Kasumi-1 (cell line): ENCODE measurements at places on chromosomes 1 and 21.
A peak's percentile ranks its signal among the peaks of the same experiment; 100 is the strongest.

DNA sequence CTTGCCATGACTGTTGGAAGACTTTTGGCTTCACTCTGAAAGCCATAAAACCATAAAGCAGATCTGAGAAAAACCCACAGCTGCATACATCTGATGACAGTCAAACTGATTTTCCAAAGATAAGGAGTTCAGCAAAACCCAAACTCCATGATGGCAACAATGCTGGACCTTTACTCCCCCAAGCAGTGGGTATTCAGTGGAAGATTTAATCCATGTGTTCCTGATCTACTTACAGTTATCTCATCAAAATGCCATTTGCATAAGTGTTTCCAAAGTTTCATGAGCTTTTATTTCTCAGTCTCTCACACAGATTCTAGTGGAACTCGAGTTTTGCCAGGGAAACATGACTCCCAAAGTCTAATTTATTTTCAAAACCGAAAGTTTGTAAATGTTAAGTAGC, 184.9 kb downstream of the ZC3H11B start:
- DNase-seq = no peak

GRCh38 chr1:119729044-119729443, 17.3 kb downstream of the PHGDH start:
- no peak for DNase-seq

DNA sequence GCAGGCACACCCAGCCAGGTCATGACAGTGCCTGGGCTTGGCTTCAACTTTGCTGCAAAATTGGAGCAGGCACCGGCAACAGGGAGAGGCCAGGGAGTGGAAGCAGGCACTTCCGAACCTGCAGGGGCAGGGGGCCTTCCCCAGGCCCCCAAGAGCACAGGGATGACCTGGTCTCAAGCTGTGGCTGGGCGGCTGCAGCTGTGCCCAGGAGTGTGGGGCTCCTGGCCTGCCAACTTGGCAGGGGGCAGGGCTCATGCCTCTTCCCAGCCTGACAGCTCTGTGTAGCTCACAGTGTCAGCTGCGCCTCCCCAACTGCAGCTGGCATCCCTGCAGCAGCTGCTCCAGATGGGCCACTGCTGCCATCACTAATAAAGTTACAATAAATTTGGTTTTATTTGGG, 51.5 kb upstream of the SCYL3 start:
- no peak for DNase-seq

GRCh38 chr1:230825761-230826160, 42.6 kb downstream of the C1orf198 start:
- no peak for DNase-seq

DNA sequence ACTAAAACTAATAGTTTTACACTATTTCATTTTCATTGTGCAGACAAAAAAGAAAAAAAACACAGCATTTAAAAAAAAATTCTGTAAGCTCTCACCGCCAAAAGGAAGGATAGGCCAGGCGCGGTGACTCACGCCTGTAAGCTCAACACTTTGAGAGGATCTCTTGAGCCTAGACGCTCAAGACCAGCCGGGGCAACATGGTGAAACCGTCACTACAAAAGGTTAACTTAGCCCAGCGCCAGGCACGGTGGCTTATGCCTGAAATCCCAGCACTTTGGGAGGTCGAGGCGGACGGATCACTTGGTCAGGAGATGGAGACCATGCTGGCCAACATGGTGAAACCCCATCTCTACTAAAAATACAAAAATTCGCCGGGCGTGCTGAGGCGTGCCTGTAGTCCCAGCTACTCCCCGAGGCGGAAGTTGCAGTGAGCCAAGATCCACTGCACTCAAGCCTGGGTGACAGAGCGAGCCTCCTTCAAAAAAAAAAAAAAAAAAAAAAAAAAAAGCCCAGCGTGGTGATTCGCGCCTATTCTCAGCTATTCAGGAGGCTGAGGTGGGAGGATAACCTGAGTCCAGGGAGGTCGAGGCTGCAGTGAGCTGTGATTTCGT, 14.3 kb upstream of the SPEN start:
- peak; percentile 78 for DNase-seq

GRCh38 chr1:113452921-113453770, 62.8 kb downstream of the MAGI3 start:
- DNase-seq = peak; percentile 69

- peak; percentile 72 for DNase-seq
Measured at GRCh38 chr1:170765712-170766330, 101.9 kb downstream of the PRRX1 start.

GRCh38 chr1:29563571-29563970, 327.2 kb downstream of the PTPRU start:
- no peak for DNase-seq

DNA sequence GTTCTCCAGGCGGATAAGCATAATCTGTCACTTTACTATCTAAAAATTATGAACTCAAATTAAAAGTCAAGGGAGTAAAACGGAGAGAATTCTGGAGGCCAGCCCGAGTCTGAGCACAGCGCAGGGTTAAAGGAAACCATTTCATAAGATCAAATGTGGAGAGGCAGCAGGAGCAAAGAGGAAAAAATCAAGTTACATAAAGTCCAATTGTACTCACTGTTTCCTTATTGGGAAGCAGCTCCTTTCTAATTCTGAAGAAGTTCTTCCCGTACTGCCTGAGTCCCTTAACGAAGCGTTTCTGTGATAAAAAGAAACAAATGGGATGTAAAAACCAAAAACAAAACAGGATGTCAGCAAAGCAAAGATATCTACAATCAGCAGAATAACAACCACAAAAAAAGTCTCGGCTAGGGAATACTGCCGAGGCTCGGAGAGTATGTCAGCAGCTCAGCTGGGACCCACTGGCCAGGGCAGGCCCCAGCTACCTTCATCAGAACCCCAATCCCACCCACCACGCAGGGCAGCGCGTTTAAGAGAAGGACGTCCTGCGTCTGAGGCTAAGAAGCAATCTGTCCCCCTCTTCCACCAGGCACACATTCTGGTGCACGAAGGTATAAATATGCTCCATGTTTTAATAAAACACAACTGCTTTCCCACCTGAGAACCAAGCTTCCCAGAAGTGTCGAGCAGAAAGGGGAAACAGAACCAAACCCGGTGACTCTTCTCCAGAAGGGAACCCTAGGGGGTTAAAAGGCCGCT, 104.8 kb downstream of the SLC45A1 start:
- peak; percentile 13 for DNase-seq

GRCh38 chr1:182261655-182262054, 129.9 kb downstream of the GLUL start:
- DNase-seq = no peak

- no peak for DNase-seq
Measured at GRCh38 chr21:46118316-46119143, 20.6 kb downstream of the COL6A2 start.

- no peak for DNase-seq
Measured at GRCh38 chr21:45581322-45581712, 39.1 kb upstream of the SLC19A1 start.

DNA sequence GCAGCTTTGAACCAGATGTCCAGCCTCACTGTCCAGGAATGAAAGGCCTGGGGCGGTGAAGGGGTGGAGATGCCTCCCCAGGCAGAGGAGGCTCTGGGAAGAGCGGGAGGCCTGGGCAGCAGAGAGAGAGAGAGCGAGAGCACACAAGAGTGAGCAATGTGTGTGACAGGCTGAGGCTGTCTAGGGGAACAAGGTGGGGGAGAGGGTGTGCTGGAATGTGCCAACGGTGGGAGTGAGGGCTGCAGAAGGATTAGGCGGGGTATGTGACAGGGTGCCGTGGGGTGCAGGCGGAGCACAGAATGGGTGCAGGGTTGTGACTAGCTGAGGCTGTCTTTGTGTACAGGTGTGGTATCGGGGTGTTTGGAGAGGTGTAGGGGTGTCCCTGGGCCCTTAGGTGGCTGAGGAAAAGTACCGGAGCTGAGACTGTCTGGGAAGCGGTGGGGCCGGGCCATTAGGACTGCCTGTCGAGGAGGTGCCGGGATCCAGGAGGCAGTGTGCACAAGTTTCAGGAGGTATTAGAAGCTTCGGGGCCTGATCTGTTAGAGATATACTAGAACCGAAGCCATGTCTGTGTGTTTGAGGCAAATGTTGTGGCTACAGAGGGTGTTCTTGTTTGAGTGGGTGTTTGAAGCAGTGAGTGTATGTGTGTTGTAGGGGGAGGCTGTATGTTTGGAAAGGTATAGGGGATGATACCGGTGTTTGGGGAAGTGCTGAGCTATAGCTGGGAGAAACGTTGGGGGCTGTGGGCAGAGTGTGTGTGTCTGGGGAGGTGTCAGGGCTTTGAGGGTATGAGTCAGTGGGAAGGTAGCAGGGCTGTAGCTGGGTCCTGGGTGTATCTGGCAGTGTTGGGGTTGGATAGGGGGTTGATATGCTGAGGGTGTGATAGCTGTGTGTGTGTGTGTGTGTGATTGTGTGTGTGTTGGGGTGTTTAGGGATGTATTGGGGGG, 9.1 kb downstream of the AHDC1 start:
- DNase-seq = peak; percentile 32
